ENCODE measurements at places on chromosomes 16 and 17. TPM values are rescaled to one million over a fixed set of nuclear protein-coding genes. Genes with fewer than 3 reads are reported as not detected.

Gene MRPL58
- total RNA-seq = 26.2 TPM

Gene ST6GALNAC2
- total RNA-seq = not detected

Gene KRTAP4-5
- total RNA-seq = not detected

Gene FLYWCH2
- 56.4 TPM for total RNA-seq

Gene NXPH3
- total RNA-seq = 1.4 TPM

Gene TMC7
- 1.5 TPM for total RNA-seq

Gene GAS2L2
- not detected for total RNA-seq

Gene TMC6
- 1.2 TPM for total RNA-seq

All from fibroblast of the aortic adventitia (primary cell).